ENCODE measurements at places on chromosomes 11 and 22.

DNA sequence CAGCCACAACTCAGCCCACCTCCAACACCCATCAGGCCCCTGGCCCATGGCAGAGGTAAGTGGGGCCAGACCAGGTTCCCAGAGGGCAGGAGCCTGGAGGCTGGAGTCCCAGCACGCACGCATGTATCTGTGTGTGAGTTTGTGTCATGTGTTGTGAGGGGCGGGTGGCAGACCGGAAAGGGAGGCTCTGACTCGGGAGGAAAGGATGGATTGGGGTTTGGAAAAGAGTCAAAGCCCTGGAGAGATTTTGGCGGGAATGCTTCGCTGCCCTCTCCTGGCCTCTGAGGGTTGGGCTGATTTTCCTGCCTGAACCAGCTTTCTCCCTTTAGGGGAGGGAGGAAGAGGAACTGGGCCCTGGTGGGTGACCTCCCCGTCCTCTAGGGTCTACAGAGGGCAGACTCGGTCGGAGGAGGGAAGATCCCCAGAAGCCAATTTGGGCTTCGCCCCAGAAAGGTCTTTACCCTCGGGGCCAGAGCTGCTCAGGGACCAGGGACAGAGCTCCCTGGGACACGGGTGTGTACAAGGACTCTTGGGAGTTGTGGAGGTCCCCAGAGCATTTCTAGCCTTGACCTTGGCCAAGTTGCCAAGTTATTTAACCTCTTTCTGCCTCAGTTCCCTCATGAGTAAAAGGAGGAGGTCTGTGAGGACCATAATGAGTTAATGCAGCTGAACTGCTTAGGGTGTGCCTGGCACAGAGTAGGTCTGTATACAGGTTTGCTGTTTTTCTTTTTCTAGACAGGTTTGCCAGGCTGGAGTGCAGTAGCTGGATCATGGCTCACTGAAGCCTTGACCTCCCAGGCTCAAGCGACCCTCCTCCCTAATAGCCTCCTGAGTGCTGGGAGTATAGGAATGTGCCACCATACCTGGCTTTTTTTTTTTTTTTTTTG lies 6.9 kb downstream of the C11orf68 start:
- no peak for DNase-seq

DNA sequence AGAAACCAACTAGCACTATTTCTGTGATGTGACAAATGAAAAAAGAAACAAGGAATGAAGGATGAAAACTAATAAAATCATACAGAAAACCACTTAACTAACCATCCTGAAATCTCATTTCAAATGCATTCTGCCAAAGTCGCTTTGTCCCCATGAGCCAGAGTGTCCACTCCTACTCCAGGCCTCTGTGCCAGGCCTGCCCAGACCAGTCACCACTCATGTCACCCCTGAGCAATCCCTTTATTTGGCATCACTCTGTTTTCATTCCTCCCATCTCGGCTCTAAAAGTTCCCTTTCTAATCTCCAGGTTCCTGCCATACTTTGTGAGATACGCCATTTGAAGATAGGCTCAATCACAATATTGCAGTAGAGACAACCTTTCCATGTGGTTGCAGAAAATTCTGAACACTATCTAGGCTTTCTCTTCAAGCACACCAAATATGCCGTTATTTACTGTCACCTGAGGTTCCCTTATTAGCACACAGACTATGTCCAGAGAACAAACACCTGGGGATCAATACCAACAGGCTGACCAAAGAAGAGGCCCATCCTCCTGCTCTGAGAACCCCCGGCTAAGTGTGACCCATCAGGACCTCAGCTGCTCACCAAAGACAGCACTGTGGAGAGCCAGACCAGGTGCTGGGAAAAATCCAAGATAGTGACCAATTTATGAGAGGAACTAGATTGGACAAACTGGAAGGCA lies 202.4 kb downstream of the LARGE1 start:
- no peak for DNase-seq

- DNase-seq = no peak
These were observed 4.5 kb downstream of the FTH1 start for GRCh38 chr11:61963016-61963281.

DNA sequence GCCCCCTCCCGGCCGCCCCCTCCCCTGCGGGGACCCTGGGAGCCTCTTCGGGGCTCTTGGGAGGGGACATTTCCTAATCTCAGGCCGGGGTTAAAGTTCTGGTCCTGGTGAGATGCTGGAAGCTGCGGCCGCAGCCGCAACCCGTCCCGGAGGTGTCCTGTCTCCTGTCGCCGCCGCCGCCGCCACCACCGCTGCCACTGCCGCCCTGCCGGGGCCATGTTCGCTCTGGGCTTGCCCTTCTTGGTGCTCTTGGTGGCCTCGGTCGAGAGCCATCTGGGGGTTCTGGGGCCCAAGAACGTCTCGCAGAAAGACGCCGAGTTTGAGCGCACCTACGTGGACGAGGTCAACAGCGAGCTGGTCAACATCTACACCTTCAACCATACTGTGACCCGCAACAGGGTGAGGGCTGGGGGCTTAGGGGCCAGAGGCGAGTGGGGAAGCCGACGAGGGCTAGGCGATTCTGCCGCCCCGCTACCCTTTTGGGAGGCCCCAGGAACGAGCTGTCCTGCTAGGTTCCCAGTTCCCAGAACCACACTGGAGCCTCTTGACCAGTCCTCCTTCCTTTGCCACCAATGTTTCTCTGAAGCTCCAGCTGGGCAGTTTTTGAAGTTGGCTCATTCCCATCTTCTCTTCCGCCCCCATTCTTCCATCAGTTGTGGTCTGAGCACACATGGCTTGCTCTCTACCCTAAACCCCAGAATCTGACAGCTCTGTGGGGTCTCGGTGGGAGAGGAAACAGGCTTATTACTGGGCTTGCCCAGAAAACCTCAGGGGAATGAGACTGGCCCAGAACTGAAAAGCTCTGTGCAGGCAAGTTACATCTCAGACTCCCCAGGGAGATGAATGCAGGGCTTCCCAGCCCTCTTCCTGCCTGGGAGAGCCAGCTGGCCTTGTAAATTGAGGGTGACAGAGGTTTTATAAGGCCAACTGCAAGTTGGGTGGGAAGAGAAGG lies 781 bp downstream of the SIDT2 start:
- peak; percentile 54 for DNase-seq

- DNase-seq = no peak
These were observed 192.8 kb upstream of the B3GAT1 start for GRCh38 chr11:134604886-134605285.
